Esophagus squamous epithelium (tissue), 5 donors: ENCODE measurements at places on chromosomes 4 and X.

DNA sequence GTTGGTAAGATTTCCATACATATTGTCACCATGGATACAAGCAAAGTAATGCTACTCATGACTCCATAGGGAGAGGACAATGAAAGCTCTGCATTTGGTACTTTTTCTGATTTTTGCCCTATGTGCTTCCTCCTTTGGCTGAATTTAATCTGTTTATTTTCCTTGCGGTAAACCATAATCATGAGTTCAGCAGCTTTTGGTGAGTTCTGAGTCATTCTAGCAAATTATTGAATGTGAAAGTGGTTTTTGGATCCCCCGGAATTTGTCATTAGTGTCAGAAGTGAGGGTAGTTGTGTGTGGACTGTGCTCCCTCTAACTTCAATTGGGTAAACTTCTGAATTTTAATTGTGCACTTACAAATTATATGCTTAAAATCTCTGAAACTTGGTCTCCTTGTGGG is 170.3 kb downstream of the MOSPD2 start:
- DNase-seq: no peak

DNA sequence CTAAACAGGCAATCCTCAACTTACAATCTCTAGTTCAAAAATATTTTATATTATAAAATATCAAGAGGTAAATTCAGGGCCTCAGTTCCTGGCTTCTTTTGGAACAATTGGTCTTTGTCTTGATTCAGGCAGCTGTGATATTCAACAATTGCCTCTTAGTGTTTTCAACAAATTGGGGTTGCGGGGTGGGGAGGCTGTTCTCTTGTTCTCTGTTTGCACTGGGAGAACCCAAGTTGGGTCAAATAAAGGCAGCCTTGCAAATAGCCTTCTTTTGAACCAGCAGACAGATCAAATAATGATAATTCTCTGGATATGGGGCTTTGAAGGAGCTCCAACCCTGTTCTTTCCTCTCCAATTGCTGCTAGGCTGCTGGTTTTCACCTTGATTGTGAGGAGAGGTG is 142.5 kb downstream of the COL4A5 start:
- no peak for DNase-seq

GRCh38 chr4:153825691-153826090 is 36.8 kb upstream of the SFRP2 start:
- DNase-seq: no peak

GRCh38 chrX:70264784-70265183 is 3.4 kb upstream of the ARR3 start:
- DNase-seq: no peak

GRCh38 chr4:138576684-138577083 is 334.5 kb upstream of the SLC7A11 start:
- no peak for DNase-seq

DNA sequence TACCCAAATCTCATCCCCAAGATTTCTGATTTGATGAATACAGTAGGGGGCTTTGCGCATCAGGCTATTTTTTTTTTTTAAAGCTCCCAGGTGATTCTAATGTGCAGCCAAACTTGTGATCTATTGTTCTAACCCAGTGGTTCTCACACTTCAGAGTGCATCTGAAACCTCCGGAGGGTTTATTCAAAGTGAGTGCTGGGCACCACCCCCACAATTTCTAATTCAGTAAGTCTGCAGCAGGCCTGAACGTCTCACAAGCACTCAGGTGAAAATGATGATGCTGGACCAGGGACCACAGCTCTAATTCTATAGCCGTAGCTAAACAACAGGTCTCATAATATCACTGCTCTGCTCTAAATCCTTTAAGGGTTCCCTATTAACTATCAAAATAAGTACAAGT is 211.4 kb downstream of the FMR1NB start:
- no peak for DNase-seq

GRCh38 chr4:112736718-112737135 is 99.8 kb downstream of the LARP7 start:
- no peak for DNase-seq

DNA sequence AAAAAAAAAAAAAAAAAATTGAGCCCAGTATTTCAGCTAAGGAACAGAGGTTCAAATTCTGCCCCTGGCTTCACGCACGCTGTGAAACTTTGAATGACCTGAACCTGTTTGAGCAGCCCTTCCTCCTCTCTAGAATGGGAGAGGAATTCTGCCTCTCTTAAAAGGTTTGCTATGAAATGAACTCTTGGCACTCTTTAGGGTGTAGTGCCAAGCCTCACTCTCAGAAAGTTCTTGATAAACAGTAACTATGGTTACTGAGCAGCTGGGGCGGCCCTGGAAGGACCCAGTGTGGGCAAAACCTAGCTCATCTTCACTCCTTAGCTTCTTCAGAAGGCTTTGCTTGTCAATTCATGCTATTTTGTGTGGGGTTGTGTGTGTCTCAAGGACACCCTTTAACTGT is 73.7 kb downstream of the GEMIN8 start:
- DNase-seq: no peak

GRCh38 chr4:88447371-88448095 is 9.4 kb upstream of the HERC5 start:
- no peak for DNase-seq

DNA sequence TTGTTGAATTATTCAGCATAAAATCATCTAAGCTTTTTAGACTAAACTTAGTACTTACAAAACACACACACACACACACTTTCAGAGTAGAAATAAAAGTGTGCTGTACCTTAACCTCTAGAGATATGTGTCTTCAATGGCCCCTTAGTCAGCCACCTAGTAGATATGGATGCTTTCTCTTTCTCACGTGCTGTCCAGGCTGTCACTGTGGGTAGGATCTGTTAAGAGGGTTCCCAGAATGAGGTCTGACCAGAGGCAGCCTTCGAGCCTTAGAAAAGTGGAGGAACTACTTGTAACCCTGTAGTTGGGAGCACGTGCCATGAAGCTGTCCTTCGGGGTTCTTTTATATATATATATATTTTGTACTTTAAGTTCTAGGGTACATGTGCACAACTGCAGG is 117.9 kb downstream of the COL4A5 start:
- no peak for DNase-seq

- no peak for DNase-seq
Measured at GRCh38 chr4:154973244-154974035, 192.4 kb downstream of the RBM46 start.

GRCh38 chr4:56640621-56641493 is 40.2 kb downstream of the HOPX start:
- no peak for DNase-seq

GRCh38 chrX:136179133-136179532 is 31.8 kb downstream of the FHL1 start:
- no peak for DNase-seq

- DNase-seq: no peak
Measured at GRCh38 chrX:111114806-111115205, 18.8 kb downstream of the PAK3 start.

DNA sequence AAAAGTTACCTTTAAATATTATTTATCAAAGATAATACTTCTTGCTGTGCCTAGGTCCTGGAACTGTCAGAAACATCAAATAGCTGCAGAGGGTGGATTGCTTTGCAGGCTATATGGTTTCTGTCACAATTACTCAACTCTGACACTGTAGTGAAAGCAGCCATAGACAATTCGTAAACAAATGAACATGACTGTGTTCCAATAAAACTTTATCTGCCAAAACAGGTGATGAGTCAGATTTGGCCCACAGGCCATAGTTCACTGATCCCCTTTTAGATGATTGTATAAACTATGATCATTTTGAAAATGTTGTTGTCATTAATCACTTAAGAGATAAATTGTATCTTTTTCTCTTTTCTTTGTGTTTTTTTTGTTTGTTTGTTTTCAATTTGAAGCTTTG is 8.4 kb upstream of the MEPE start:
- DNase-seq: no peak

DNA sequence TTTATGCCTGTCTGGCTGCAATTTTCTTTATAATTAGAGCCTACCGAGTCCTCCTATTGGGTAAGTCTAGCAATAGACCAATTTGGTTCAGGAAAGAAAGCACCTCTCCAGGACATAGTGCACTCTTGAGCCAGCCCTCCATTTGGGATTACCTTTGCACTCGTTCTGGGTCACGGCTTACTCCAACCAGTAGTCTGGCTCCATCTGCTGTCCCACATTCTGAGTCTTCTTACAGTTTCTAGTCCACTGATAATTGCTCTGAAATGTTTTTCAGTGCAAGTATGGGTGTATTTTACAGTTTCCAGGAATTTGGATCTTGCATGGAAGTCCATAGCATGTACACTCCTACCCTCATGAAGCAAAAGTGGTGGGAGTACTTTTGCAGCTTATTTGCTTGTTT is 34.8 kb upstream of the USP51 start:
- DNase-seq: no peak

DNA sequence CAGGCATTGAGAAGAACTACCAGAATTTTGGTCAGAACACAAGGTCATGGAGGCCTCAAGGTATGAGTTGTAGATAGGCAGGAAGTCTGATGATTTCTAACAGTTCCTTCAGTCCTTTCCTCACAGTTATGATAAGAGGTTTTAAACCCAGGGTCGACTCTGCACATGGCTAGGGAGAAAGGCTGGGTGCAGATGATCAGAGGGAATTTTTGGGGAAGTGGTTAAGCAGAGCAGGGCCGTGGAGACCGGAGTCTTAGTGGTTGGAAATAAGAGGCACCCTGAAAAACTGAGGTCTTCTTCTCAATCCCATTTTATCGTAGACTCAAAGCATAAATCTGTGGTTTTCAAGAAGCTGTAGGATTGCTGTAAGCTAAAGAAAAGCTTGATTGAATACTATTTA is 118.5 kb upstream of the ANK2 start:
- DNase-seq: no peak

DNA sequence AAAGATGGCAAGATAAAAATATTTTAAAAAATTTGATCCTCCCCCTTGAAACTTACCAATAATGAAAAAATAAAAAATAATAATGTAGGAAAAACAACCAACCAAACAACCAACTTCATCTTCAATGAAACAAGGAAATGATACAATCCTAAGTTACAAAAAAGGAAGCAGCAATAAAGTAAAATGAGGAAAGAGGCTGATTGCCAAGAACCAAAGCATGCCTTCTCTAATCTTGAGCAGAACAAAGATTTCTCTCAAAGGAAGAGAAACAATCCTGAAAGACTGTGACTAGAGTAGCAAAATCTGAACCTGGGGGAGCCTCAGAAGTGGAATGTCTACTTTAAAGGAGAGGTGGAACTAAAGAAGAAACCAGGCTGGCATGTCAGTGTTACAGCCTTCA is 10.9 kb upstream of the WDFY3 start:
- DNase-seq: no peak

- no peak for DNase-seq
Measured at GRCh38 chrX:120731386-120731785, 101.5 kb upstream of the C1GALT1C1 start.

DNA sequence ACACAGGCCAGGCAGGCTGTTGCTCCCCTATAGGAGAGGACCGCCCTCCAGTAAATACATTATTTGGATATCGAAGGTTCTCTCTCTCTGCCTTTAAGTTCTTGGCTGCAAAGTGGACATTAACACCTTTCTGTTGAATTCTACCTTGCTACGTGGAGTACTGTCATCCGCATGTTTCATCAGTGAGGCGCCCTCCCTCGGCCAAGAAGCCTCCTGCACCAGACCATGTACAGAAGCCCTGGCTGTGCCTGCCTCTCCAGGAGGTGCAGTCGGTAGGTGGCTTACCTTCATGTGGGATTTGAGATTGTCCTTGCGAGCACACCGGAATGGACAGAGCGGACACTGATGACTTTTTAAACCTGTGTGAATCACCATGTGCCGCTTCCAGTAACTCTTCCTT is 46.7 kb downstream of the ZNF827 start:
- DNase-seq: no peak

DNA sequence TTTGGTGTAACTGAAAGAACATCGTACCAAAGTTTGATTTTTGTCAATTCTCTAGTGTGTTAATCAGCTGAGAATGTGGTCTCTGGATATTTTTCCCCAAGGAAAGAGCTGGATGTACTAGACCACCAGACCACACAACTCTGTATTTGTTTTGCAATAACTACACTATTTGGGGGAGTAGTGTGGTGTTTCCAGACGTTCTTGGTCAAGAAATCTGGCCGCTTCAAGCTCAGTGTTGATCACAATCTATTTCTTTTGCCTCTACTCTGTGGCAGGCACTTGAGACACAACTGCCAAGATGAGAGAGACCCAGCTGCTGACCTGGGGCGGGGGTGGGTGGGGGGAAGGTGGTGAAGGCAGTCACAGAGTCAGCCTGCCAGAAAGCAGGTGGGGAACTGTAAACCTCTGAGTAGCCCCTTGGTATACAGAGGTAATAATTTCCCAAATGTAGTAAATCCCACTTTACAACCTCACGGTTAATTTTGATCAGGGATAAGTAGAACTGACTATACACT is 30.6 kb downstream of the PTTG2 start:
- no peak for DNase-seq
